ENCODE measurements at places on chromosomes 1 and 21.

DNA sequence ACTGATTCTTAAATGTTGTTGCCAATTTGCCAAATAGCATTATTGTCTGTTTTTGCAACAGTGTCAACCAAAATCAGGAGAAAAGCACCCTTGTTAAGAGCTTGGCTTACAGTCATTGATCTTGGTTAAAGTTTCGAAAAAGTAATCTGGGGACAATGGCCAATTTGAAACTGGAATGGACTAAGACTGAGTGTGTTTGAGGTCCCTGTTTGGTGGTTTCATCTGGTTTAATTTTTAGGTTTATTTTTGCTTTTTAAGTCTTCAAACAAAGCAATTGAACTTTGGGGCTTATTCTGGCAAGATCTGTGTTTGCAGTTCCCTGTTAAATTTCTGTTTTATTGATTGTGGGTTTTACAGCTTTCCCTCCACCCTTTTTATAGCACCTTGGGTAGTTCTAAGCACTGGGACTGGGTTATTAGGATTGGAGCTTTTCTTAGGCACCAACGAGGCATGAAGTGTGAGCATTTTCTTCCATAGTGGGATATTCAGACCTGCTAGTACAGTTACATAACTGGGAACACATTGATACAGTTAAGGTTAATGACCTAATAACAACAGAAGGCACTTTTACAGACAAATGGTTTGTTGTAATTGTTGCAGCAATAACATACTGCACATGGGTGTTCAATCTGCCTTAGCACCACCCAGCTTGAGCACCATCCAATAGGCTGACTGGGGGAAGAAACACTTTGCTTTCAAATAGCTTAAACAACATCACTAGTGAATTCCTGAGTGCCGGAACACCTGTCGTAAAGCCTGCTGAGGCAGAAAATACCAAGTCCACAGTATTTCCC is 40.6 kb upstream of the MAP10 start:
- DNase-seq: no peak

GRCh38 chr1:227065311-227065710 is 125.2 kb downstream of the COQ8A start:
- DNase-seq: no peak

- no peak for DNase-seq
Observed at GRCh38 chr1:183385340-183386144, 32.6 kb downstream of the NMNAT2 start.

- no peak for DNase-seq
Observed at GRCh38 chr1:31441073-31441472, 28.1 kb downstream of the SERINC2 start.

GRCh38 chr1:216456682-216457081 is 33.4 kb upstream of the USH2A start:
- no peak for DNase-seq

GRCh38 chr1:163300568-163300967 is 21.2 kb upstream of the NUF2 start:
- no peak for DNase-seq

DNA sequence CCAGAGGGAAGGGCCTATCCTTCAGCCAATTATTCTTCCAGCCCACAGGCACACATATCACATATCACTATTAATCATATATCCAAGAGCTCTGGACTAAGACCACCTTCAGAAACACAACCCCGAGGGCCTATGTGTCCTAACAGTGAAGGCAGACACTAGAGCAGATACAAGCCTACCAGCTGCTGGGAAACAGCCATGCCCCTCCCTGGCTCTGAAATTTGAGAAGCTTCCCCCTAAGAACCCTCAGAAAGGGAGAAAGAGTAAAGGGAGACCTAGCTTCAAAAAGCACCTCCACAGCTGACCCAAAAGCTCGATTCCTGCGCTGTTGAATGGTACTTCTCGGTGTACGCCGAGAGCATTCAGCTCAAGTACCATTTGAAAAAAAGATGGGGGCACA is 17.4 kb downstream of the CNN3 start:
- DNase-seq: no peak

DNA sequence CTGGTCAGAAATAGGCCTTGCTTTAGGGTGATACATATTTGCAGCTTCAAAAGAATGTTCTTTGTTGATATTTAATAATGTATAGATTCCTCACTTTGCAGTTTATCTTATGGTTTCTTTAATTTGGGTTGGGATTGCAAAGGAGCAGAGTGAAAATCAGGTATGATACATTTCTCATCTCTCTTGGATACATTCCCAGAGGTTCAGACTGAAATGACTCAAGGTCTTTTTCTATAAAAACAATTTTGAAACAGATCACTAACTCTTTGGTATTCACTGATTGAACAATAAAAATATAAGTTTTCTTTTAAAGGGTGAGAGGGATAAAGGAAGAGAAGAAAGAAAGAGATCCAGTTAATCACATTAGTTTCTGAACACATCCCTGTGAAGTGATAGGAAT is 606.5 kb upstream of the CAMK1G start:
- DNase-seq: no peak

DNA sequence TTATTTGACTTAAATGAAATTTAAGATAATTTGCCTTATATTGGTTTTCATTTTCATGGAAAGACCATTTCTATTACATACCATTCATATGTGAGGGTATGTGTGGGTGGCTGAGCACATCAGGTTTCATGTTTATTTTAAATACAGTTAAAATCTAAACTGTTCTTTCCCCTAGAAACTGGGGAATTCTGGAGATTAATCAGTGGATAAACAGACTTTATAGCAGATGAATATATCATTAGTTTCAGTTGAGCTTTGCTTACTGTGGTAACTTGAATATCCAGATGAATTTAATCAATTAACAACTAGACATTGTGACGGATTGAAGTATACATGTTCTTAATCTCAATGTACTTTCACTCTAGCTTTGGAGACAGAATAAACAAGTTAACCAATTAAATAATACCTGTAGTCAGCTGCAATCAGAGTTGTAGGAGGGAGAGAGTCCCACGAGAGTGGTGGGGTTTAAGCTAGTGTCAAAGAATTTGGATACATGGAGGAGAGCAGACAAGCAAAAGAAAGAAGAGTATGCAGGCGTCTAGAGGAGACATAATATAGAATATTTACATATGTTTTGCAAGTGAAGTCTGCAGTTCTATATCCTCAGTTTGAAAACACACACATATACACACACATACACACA is 97.6 kb downstream of the PDE4B start:
- DNase-seq: no peak

DNA sequence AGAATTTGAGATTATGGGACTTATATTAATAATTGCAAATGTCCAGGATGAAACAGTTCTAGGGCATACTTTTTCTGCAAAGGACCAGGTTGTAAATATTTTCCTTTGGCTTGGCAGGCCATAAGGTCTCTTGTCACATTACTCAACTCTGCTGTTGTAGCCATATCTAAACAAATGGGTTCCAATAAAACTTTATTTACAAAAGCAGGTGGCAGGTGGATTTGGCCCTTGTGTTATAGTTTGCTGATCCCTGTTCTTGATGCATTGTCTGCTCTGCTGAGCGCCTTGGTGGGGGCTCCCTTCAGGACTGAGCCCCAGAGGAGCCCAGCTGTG is 258.5 kb downstream of the FOXD2 start:
- DNase-seq: no peak
